ENCODE measurements at places on chromosomes 5 and 9. TPM values are rescaled to one million over a fixed set of nuclear protein-coding genes. Genes with fewer than 3 reads are reported as not detected.

Gene FGF1
- 0.42 TPM for total RNA-seq

Gene DAP
- 97.0 TPM for total RNA-seq

Gene NEUROG1
- not detected for total RNA-seq

DNA sequence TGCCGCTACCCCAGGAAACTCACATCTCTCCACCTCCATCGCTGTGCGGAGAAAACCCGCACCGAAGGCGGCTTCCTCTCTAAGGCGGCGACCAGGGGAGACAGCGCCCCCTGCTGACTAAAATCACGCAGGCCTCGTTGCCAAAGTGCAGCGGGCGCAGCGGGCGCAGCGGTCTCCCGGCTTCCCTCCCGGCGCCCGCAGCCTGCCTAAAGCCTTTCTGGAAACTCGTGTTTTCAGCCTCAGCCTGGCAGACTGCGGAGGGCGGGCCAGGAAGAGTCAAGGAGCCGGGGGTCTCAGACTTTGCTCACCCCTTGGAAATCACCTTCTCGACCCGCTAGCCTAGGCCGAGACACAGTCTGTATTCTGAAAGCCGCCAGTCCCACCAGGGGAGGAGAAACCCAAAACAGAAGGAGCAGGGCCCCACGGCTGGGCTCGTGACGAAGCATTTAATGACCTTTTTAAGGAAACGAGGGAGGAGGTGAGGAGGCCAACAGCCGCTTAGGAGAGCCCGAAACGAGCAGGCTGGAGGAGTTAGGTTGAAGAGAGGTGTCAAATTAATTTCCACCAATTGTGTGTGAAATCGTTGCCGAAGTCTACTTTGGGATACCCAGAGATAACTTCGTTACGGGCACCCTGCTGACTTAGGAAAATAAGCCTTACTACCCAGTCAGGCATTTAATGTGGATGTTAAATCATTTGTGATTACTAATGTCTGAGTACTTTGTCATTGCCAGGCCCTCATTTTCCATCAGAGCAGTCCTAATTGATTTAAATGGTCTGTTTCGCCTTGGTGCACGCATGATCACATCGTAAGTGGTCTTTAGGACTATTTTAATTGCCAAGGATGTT lies 7.3 kb upstream of the FOXB2 start:
- H3K27me3 ChIP-seq: peaks cover 50% of the 10 kb centered on the region
- H3K4me1 ChIP-seq: peaks cover 25% of the 10 kb centered on the region
- DNase-seq: peak; percentile 32
- H3K27ac ChIP-seq: no peak overlapping the region

DNA sequence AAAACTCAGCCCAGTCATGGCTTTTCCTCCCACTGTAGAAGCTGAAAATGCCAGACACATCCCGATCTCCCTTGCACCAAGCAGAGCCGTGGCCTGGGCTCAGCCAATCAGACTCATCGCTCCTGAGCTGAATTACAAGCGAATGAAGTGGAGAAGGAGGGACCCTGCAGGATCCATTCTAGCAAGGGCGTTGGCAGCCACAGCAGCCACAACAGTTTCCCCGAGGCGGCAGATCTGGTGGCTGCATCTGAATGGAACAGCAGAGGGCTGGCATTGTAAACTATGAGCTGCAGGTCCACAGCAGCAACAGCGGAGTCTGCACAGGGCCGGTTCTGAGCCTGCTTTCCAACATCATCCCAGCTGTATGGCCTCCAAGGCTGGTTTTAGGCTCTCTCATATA lies 23.8 kb downstream of the ALG2 start:
- no peak overlapping the region for H3K27ac ChIP-seq
- no peak overlapping the region for H3K4me3 ChIP-seq
- no peak for DNase-seq
- no peaks in the 10 kb centered on the region for H3K4me1 ChIP-seq
- H3K36me3 ChIP-seq: no peaks in the 10 kb centered on the region

DNA sequence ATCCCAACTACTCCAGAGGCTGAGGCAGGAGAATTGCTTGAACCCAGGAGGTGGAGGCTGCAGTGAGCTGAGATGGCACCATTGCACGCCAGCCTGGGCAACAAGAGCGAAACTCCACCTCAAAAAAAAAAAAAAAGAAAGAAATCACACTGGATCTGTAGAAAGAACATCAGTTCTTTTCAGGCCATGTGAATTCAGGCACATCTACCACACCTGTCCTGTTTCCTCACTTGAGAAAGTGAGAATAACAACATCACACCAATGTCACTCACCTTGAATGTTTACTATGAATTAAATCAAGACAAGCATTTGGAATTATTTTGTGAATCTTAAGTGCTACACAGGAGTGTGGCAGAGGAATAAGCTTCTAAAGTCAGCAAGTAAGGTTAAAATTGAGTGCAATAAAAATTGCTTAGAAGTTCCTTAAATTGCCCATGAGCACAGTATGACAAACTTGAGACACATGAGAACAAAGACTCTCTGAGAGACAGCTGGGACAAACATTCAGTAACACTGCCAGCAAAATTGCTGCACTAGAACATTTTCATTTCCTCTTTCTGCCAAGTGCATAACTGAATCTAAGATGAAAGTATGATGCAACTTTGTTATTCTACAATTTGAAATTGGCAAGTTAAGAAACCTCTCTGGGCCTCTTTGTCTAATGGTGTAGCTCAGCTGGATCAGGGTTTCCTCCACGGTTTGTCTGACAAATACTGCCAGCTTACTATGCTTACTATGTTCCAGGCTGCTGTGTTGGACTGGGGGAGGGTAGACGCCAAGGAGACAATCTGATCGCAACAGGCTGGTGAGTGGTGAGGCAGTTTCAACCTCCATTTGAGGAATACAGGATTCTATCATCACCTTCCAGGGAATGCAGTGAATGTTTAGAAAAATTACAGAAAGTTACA lies 1.9 kb upstream of the RIC1 start:
- H3K27me3 ChIP-seq: no peaks in the 10 kb centered on the region
- H3K4me1 ChIP-seq: no peaks in the 10 kb centered on the region
- peak overlapping the region; percentile 76 for H3K4me3 ChIP-seq
- H3K36me3 ChIP-seq: no peaks in the 10 kb centered on the region
- DNase-seq: no peak

GRCh38 chr9:107734256-107735013 lies 244.9 kb upstream of the KLF4 start:
- no peaks in the 10 kb centered on the region for H3K36me3 ChIP-seq
- DNase-seq: no peak
- H3K27ac ChIP-seq: peak overlapping the region; percentile 40
